Neural progenitor cell (in vitro differentiated cells): ENCODE measurements at places on chromosomes 3 and 15.
A peak's percentile ranks its signal among the peaks of the same experiment; 100 is the strongest.

GRCh38 chr3:118833075-118833474 lies 201.6 kb downstream of the IGSF11 start:
- no peak for DNase-seq

- DNase-seq, result no peak
Measured at GRCh38 chr3:113565555-113565954, 33.2 kb downstream of the SIDT1 start.

- DNase-seq, result no peak
Measured at GRCh38 chr15:41919201-41919820, 25.5 kb upstream of the SPTBN5 start.

DNA sequence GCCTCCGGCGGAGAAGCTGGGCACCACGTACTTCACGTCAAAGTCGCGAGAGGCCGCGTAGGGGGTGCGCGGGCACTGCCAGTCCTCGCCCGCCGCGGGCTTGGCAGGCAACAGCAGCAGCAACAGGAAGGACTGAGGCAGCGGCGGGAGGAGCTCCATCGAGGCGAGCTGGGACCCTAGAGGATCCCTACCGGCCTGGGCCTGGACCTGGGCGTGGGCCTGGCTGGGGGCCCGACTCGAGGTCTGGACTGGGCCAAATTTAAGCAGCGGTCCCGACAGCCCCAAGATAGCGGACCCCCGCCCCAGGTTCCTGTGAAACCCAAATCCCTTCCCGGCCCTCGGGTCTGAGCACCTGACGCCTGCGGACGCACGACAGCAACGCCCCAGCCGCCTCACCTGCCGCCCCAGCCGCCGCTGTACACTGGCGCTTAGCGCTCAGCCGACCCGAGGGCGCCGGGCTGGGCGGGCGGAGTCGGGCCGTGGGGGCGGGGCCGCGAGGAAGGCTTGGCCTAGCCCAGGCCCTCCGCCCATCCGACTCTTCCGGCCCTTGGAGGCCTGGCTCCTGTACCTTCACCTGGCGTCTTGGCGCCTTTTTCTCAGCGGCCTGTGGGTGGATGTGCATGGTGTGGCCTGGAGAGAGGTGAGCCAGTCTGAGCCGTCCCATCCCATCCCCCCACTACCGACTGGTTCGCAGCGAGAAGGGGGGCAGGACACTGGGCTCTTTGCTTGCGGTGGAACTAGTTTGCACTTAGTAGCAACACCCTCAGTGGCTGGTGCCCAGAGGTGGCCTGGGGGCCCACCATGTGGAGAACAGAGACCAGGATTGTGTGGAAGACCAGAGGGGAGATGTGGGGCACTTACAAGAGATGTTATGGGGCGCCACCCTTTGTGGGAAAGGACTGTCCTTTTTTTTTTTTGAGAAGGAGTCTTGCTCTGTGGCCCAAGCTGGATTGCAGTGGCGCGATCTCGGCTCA lies at the start of gene MST1R:
MST1R (minus strand) TSS at position 423 of the 974 bp plus-strand sequence; CDS start at position 159, 264 bp downstream.
- DNase-seq, result peak; percentile 89

DNA sequence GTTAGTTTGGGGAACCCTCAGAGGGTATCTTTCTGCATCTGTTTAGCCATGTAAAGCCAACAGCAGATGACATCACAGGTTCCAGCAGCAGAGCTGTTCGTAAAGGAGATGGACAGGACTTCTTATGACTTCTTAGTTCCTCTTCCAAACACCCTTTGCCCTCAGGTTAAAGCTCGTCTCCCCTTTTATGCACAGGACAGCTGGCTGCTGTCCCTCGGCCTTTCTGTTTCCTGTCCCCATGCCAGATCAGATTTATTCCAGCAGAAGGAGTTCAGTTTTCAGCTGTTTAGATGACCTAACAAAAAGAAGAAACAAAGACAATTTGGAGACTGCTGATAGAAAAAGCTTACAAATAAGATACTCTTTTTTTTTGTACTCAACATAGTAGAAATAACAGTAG lies 45.1 kb downstream of the SEC22A start:
- no peak for DNase-seq

- DNase-seq, result peak; percentile 42
Measured at GRCh38 chr15:69824075-69824876, 273.4 kb downstream of the TLE3 start.

- no peak for DNase-seq
Measured at GRCh38 chr3:123745184-123745855, 138.8 kb downstream of the MYLK start.

- DNase-seq, result no peak
Measured at GRCh38 chr3:100900671-100901335, 92.4 kb downstream of the ABI3BP start.

GRCh38 chr3:177657243-177657642 lies 460.0 kb upstream of the TBL1XR1 start:
- no peak for DNase-seq

GRCh38 chr15:29986946-29987345 lies 95.8 kb upstream of the GOLGA8J start:
- DNase-seq, result no peak

GRCh38 chr3:177410730-177411129 lies 213.4 kb upstream of the TBL1XR1 start:
- no peak for DNase-seq

DNA sequence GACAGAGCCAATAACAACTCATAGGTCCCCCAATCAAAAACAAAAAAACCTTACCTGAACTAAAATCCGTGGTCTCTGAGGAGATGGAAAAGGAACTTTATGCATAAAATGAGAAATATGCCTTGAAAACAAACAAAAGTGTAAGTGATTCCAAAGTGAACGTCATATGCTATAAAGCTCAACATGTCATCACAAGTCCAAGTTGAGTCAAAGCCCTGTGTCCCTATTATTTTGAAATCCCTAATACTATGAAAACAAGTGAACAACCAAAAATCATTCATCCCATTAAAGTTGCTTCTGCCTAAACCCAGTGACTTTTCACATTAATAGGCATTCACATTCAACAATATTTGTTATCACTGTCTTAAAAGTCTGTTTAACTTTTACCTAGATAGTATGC lies 59.4 kb downstream of the DENND4A start:
- DNase-seq, result no peak

GRCh38 chr3:134364061-134364935 lies 9.9 kb downstream of the AMOTL2 start:
- peak; percentile 97 for DNase-seq

DNA sequence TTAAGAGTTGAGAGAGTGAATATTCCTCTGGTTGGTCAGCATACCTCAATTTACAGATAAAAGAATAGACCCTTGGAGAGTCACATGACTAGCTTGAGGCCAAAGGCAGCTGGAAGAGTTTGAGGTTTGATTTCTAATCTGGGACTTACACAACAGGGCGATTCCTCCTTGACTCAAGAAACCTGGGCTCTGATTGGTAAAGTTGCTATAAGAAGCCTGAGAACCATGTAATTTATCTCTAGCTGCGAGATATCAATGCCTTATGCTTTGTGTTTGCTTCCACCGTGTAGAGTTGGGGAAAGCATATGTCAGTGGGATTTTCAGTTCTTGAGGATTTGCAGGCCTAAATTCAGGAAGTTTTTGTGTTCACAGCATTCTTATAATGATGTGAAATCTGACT lies 206.0 kb downstream of the KLHL25 start:
- DNase-seq, result no peak

DNA sequence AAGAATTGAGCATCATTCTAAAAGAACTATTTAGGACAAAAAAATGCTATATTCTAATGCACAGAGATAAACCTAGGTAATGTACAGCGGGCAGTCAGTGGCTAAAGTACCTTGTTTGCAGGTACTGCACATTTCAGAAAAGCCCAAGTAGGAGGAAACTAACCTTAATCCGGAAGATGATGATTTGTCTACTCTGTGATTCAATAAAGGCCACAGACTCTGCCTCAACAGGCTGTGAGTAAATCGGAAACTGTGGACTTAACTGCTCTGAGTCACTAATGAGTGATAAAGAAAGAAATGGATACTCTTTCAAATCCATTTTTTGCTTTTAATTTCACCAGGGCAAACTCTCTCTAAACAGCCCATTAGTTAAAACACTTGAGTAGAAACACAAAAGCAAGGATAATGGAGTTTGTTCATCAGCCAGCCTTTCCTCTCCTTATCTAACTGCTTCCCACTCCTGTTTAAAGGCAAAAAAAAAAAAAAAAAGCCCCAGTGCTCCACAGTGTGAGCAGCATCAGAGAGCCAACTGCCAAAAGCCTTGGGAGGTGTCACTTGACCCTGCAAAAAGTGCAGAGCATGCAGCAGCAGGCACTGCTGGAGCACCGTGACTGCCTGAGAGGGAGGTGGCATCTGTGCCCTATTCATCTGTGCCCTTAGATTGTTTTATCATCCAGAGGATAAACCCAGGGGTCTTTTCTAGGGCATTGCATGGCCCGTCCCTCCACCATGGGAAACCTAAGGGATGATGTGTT lies 187.7 kb downstream of the SATB1 start:
- DNase-seq, result no peak

- DNase-seq, result no peak
Measured at GRCh38 chr3:100010087-100010417, 104.2 kb downstream of the FILIP1L start.

DNA sequence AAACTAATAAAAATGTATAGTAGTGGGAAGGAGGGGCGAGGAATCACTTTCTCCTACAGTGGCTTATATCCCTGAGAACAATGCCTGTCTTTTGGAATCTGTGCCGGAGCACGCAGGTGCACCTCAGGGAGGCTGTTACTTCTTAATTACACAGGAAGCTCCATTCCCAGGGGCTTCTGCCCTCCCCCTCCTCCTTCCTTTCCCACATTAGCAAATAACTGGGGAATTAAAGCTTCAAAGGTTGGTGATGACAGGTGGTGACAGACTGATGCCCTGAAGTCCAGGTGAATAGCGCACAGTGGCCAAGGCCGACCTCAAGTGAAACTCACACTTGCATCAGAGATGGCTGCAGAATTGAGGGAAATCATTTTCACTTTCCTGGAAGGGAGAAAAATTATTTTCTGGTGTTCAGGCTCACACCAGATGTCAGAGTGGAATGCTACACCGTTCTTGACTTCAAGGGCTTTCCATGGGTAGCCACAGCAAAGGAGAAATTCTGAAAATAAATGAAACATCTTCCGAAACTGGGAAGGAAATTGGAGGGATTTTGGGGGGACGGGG lies 3.7 kb downstream of the GRAMD2A start:
- DNase-seq, result no peak

- no peak for DNase-seq
Measured at GRCh38 chr15:73654659-73655058, 21.5 kb upstream of the NPTN start.

GRCh38 chr15:85597155-85597815 lies 197.4 kb downstream of the KLHL25 start:
- no peak for DNase-seq

- no peak for DNase-seq
Measured at GRCh38 chr15:77644543-77645247, 12.0 kb upstream of the LINGO1 start.

DNA sequence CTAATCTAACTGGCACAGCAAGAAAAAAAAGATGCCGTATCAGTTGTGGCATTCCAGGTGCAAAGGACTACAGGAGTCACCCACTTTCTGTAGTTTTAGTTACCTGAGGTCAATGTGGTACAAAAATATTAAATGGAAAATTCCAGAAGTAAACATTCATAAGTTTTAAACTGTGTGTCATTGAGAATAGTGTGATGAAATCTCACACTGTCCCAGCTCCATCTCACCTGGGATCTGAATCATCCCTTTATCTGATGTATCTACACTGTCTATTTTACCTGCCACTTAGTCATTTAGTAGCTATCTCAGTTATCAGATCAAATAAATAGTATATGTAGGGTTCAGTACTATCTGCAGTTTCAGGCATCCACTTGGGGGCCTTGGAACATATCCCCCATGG lies 26.7 kb downstream of the GBE1 start:
- no peak for DNase-seq

DNA sequence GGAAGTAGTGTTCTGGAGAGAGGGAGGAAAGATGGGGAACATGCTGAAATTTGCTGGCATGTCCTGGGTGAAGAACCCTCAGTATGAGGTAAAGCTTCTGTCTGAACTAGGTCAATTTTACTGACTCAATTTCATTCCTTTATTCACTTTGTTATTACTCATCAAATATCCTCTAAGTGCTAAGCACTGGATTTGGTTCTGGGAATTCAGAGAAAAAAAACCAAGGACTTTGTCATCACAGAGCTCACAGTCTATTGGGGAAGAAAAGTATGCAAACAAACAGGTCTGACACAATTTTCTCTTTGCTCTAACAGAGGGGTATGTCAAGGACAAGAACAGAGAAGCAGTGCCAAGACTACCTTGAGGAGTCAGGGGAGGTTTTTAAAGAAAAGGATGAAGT lies 68.0 kb downstream of the TFG start:
- DNase-seq, result no peak

DNA sequence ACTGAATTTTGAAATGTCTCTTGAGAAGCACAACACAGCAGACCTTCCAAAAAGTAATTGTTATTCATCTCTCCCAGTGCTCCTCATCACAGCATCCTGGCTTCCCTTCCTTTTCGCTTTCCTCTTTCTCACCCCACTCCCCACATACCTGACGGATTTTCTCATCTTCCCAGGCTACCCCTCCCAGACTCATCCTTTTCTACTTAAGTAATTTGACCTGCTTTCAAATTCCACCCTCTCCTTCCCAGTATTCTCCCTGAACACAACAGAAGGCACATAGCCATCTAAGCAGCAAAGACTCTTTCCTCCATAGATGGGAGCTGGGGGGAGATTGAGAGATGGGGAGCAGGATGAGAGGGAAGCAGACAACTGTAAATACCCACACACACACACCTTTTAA lies 187.1 kb upstream of the STT3B start:
- DNase-seq, result peak; percentile 11

- no peak for DNase-seq
Measured at GRCh38 chr3:117450026-117450425, 740.4 kb downstream of the TUSC7 start.

DNA sequence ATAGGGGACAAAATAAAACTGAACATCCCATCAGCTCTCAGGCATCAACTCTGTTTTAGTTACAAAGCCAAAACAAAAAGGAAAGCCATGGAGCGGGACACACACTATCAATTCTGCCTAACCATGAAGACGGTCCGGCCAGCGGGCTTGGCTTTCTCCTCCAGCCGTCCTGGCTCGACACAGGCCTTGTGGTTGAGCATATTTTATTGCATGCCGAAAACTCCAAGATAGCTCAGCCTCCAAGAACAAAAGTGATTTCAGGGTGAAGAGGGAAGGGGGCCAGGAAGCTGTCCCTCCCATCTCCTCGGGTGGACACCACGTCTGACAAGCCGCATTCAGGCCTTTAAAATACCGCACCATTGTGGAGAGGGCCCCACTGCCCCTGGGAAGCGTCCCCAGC lies 31.2 kb downstream of the WNT5A start:
- no peak for DNase-seq

- DNase-seq, result no peak
Measured at GRCh38 chr3:133563186-133563591, 10.3 kb upstream of the CDV3 start.
